Choroid plexus epithelial cell (primary cell): ENCODE measurements at places on chromosomes 16 and 17.

DNA sequence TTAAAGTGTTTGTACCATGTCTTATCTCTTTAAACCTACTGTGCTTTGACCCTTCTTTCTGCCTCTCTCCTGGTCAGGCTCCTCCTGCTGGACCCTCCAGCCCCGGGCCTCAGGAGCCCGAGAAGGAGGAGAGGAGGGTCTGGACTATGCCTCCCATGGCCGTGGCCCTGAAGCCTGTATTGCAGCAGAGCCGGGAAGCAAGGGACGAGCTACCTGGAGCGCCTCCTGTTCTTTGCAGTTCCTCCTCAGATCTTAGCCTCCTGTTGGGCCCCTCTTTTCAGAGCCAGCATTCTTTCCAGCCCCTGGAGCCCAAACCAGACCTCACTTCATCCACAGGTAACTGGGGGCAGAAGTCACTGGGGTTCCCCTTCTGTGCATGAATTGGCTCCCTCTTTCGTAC is 13.6 kb downstream of the CNTROB start:
- no peak for DNase-seq

DNA sequence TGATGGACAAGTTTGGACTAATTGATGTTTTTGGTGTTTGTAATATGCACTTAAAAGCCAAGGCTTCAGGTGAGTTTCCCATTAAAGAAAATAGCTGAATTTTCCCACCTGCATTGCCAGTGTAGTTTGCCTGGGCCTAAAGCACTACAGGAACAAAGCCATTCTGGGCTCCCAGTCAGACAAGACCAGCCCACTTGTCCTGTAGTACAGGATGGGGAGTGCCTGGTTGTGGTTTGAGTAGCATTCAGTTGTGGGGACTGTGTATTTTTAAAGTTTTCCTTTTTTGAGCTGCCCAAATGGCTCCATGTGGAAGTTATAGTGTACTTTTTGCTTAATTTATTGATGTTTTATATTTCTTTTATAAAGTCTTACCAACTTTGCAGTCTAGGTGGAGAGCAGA is 91.7 kb downstream of the TANGO6 start:
- DNase-seq: no peak

DNA sequence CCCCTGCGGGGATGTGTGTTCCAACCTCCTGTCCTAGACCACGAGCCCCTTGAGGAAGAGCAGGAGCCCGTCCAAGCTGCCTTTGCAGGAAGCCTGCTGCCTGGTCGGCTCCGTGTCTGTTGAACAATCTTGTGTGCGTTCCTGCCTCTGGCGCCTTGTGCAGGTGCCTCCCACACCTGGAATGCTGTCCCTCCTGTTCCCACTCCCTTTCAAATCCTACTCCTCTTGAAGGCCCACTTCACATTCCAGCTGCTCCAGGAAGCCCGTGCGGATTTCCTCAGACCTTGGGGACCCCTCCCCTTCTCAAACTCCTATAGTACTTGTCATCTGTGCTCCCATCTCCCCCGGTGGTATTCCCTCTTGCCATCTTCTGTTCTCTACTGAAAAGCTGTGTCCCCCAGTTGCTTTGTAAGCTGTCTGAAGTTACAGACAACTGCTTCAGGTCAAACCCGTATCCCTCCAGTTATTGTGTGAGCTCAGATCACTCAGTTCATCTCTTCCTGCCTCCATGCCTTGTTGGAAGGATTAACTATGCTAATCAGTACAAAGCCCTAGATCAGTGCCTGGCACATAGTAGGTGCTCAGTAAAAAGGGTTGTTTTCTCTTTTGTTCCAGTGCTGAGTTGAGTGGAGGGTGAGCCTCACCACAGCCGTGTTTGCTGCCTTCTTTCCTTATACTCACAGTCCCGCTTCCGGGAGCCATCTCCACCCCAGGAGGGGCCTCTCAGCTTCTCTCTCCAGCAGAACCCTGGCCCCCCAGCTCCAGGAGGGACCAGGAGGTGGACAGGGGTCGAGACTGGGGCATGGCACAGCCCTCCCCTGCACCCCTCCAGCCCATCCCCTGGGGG is 241.8 kb upstream of the CIBAR2 start:
- DNase-seq: no peak

- DNase-seq: no peak
Observed at GRCh38 chr16:25027781-25028180, 12.6 kb upstream of the ARHGAP17 start.

DNA sequence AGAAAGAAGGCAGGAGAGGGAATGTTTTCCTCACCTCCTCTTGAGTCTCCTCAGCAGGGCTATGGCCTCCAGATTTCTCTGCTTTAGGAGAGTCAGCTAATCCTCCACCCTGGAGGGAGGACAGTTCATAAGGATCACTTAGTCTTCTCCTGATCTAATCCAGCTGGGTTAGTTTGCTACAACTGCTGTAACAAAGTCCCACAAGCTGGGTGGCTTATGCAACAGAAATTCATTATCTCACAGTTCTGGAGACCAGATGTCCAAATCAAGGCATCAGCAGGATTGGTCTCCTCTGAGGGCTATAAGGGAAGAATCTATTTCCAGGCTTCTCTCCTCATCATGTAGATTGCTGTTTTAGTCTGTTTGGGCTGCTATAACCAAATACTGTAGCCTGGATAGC is 40.6 kb upstream of the XYLT1 start:
- DNase-seq: no peak

- no peak for DNase-seq
Observed at GRCh38 chr17:63023049-63023448, 57.0 kb downstream of the TANC2 start.

DNA sequence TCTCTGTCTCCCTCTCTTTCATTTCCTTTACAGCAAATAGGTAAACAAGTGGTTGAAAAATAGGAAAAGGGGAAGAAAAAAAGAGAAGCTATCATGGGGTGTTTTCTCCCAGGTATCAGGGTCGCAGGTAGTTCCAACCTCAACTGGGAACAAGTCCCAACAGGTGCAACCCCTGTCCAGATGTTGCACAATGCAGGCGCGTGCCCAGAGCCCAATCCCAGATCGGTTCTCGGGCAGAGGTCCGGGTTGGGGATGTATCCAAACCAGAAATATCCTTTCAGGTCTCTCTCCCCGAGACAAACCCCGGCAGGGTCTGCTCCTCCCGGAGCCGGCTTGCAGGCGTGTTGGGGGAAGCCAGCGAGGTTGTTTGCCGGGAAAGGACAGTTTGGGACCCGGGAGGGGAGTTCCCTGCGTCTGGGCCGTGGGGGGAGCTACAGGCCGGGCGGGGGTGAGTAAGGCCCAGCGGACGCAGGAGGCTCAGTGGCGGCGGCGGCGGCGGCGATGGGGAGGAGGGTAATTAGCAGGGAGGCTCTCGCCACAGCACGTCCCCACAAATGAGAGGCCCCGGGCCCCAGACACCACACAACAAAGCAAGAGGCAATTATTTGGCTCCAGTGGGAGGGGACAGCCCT is 21.2 kb upstream of the SP6 start:
- no peak for DNase-seq

DNA sequence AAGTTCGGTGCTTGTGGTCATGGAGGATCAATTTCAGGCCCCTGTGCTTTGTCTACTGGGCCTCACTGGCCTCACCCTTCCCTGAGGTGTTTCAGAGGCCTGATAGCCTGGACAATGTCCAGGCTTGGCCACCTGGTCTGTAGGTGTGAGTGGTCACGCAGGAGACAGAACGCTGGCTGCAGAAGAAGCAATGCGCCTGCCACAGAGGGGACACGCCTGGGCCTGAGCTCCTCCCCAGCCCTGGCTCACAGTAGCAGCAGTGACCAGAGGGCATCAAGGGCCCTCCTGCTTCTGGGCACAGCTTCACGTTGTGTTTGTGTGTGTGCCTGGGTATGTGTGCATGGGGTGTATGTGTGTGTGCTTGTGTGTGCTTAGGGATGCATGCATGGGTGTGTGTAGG is 1.9 kb upstream of the PITPNM3 start:
- no peak for DNase-seq

- DNase-seq: no peak
Observed at GRCh38 chr17:55462711-55463110, 41.1 kb upstream of the MMD start.

DNA sequence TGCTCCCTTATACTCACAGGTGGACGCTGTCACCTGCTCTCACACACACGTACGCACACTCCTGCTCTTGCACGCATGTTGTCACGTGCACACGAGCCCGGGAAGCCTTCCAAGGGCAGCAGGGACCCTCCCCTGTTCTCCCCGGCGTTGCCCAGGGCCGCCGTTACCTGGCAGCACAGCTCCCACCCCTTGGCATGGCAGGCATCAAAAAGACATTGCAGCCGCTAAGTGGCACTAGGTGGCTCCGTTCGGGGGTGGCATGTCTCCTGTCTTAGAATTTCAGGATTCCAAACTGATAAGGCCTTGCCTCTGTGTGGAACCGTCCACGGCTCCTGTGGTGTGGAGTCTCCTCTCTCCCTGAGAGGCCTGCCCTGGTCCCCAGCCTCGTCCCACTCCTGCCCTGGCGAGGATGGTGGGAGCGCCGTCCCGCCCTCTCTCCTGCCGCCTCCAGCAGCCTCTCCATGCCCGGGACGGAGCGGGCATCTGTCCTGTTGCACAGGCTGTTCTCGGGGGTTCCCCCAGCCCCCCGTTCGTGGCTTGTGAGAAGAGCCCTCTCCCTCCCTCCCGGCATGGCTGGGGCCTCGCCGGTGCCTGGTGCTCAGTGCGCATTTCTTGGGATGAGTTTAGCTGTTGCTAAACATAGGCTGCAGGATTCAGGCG is 126.7 kb upstream of the GSE1 start:
- no peak for DNase-seq

DNA sequence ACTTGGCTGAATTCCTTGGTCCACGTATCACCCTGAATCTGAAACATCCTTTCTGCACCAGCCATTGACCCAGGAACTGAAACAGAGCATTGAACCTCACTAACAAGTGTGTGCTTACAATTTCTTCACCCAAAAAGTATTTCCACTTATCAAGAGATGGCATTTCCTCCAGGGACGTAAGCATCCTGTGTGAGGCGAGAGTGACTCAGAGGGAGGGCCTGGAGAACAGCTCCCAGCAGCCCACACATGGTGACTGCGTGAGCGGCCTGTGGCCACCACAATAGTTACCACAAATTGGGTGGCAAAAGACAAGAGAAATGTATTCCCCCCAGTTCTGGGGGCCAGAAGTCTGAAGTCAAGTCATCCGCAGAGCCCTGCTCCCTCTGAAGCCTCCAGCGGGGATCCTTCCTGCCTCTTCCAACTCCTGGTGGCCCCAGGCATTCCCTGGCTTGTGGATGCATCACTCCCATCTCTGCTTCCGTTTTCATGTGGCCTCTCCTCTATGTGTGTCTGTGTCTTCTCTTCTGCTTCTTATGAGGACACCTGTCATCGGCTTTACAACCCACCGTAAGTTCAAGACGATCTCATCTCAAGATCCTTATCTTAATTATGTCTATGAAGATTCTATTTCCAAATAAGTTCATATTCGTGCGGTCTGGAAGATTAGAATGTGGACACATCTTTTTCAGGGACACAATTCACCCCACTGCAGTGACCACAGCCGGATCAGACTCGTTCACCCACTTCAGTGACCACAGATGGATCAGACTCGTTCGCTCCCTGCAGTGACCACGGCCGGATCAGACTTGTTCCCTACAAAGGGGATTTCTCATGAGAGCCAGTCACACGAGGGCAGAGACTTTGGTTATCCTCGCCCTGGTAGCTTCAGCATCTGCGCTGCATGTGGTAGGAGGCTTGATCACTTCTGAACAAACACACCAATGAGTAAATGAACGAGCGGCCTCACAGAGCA is 122.6 kb upstream of the FOXF1 start:
- DNase-seq: peak; percentile 98

DNA sequence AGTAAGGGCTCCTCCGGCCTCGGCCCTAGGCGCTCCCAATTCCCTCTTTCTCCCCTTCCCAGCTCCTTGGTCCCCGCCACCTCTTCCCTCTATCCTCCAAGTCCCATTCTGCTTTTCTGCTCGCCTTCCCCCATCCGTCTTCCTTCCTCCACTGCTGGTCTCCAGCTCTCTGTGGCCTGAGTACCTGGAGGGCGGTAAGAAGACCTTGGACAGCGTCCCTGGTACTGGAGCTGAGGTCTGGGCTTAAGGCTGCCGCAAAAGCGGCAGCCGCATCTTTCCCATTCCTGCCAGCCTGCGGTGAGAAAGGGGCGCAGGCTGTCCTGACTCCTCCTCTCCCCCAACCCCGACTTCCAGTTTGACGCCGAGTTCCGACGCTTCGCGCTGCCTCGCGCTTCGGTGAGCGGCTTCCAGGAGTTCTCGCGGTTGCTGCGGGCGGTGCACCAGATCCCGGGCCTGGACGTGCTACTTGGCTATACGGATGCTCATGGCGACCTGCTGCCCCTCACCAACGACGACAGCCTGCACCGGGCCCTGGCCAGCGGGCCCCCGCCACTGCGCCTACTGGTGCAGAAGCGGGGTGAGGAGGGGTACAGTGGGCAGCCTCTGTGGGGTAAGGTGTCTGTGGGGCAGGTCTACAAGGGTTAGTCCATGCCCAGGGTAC is 471 bp downstream of the PARD6A start:
- DNase-seq: peak; percentile 67

GRCh38 chr17:71276079-71276478 is 844.7 kb upstream of the SOX9 start:
- DNase-seq: peak; percentile 31

- DNase-seq: no peak
Observed at GRCh38 chr17:17677299-17678040, 3.8 kb upstream of the RAI1 start.

- DNase-seq: no peak
Observed at GRCh38 chr17:930258-930657, 49.3 kb downstream of the NXN start.

DNA sequence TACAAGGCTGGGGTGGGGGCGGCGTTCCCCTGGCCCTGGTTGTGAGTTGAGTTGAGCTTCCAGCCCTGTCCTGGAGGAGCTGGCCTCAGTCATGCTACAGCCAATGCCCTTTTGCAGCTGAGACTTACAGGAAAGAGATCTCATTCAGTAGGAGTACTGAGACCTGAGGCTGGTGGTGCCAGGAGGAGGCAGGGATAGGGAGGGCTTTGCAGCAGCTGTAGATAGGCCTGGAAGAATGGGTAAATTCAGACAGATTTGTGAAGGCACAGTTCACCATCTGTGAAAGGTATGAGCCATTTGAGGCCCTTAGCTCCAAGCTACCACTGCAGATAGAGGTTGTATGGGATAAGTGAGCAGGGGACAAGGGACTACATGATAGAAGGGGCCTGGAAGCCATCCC is 5.6 kb downstream of the STX4 start:
- DNase-seq: no peak

DNA sequence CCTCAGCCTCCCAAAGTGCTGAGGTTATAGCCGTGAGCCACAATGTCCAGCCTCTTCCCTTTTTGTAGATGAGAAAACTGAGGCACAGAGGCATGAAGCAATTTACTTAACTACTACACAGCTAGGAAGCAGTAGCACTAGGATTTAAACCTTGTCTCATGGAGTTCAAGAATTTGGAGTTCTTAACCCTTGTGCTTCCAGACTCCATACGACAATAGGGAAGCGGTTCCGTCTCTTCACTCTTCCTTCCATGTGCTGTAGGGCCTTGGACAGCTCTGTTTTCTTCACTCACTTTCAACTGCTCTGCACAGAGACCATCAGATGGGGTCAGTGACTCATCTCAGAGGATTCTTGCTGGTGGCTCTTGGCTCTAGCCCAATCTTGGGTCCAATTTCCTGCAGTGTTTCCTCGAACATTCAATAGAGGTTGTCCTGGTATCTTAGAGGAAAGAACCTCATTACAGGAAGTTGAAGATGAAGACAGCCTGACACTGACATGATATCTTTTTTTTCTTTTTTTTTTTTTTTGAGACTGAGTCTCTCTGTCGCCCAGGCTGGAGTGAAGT is 19.3 kb downstream of the ITGAL start:
- DNase-seq: peak; percentile 92
